Mesenteric fat pad (tissue), 1 donor: ENCODE measurements at places on chromosomes 7 and 10.

GRCh38 chr10:3654980-3655379, 130.0 kb downstream of the KLF6 start:
- no peak for DNase-seq

- no peak for DNase-seq
Observed at GRCh38 chr10:52108236-52108635, 205.8 kb upstream of the DKK1 start.

- DNase-seq: no peak
Observed at GRCh38 chr7:867406-868188, 8.8 kb upstream of the GET4 start.

DNA sequence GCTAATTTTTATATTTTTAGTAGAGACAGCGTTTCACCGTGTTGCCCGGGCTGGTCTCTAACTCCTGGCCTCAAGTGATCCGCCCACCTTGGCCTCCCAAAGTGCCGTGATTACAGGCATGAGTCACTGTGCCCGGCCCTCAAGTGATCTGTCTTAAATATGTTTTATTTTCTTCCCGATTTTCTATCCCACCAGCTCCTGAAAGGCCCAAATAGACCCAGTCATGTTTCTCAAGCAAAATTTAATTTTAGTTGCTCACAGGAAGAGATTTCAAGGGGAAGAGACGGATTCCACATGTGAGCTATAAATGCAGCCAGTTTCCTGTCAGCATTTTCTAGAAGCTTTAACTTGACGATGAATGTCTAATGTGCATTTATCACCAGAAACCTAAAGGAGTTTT, 12.0 kb downstream of the DENND10 start:
- DNase-seq: no peak

GRCh38 chr10:85787881-85788280, 578.7 kb downstream of the GRID1 start:
- no peak for DNase-seq

DNA sequence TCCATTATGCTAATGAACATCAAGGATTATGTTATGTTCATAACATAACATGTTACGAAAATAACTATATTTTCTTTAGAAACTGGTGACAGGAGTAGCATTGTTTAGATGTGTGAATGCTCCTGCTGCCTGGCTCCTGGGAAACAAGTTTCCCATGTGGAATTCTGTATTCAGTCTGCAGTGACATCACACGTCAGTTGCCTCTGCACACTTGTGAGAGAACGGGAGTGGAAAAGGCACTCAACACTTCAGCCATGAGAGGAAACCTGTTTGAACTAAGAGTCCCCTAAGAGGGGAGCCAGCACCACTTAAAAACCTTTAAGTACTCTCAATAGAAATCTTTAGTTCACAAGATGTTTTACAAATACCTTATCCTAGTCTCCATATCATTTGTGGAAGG, 140.3 kb upstream of the FAM20C start:
- DNase-seq: peak; percentile 9

- DNase-seq: no peak
Observed at GRCh38 chr7:29105752-29106668, 40.3 kb downstream of the CPVL start.

DNA sequence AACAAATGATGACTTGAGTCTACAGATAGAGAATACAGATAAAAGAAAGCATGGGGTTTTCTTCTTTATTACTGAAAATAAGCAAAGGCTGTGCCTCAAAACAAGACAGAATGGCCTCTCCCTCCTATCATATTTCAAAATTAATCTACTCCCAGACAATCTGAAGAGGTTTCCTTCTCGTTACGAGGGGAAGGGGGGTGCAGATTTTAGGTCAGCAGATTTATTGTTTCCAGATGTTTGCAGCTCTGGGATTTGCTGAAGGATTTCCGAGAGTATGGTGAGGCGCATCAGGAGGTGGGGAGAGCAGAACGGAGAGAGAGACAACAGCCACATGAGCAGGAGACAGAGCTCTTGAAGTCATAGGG, 89.8 kb downstream of the KIAA1549 start:
- DNase-seq: no peak

DNA sequence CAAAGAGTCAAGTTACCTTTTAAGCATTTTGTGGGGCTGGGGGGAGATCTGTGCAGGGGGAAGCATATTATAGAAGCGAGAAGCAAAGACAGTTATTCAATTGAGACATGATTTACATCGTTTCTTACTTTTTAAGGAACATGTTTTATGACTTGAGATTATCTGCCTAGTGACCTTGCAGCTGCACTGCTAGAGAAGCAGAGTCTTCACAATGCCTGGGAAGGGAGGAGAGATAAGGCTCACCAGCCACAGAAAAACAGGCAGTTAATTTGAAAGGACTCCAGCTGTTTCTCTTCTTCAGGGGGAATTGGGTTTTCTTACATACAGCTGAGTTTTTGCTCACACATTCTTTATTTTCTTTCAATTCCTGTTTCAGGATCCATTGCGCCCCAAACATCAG, 31.0 kb downstream of the PHYH start:
- no peak for DNase-seq

GRCh38 chr10:120926611-120927010, 75.4 kb downstream of the WDR11 start:
- no peak for DNase-seq

DNA sequence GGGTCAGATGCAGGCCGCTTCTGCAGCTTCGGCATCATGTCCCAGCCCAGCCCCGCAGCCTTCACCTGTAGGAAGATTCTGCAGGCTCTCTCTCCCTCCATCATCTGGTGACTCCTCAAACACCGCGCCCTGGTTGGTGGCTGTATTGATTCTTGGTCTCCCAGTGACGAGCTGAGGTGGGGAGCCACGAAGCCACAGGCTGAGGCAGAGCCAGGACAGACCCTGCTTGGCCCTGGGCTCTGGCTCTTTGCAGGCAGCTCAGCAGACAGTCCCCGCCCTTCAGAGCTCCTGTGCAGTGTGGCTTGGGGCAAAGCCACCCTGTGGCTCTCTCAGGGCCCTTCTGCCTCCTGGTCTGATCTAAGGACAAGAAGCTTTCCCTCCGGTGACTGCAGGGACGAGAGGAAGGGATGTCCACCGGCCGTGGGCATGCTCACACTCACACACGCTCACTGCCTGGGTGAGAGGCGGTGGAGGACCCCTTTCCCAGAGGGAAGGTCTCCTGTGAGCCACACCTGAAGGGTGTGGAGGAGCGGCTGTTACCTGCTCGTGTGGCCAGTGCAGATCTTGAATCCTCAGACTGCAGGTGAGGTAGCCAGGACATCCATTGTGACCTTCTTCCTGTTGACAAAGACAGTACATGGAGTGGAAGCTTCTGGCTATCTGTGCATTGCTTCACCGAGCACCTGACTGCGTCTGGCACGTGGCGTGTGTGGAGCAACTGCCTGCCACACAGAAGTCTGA, 79.6 kb downstream of the INPP5A start:
- DNase-seq: peak; percentile 78

- DNase-seq: no peak
Observed at GRCh38 chr7:34341326-34341725, 316.7 kb upstream of the NPSR1 start.
